NCI-H446 treated with DMSO at 0.1 percent for 48 hours (cell line): ENCODE measurements at places on chromosomes 12 and 14.

- DNase-seq = peak; percentile 21
Measured at GRCh38 chr12:75750716-75751306, 239.4 kb upstream of the KRR1 start.

- peak; percentile 51 for DNase-seq
Measured at GRCh38 chr12:97638739-97639138, 176.1 kb downstream of the RMST start.

DNA sequence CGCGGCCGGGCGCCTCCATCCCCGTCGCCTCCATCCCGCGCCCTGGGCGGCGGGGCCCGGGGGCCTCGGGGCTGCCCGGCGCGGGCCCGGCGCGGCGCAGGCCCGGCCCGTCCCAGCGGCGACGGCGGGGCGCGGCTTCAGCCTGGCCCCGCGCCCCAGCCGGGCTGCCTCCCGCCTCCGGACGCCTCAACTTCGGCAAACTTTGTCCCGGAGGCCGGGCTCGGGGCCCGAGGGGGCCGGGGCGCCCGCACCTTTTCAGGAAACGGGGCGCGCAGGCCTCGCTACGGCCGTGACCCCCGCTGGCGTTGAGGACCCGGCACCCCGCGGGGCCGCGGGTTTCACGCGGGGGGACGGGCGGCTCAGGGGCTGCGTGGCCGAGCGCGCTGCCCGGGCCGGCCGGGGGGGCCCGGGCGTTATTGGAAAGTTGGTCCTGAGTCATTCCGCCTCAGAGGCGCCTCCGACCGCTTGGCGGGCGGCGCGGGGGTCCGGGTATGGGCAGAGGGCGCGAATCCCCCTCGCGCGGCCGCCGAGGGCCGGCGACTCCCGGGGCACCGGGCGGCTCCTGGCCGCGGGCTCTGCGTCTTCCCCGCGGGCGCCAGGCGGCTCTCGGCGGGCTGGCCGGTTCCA is 575 bp downstream of the TRAF3 start:
- DNase-seq = no peak

DNA sequence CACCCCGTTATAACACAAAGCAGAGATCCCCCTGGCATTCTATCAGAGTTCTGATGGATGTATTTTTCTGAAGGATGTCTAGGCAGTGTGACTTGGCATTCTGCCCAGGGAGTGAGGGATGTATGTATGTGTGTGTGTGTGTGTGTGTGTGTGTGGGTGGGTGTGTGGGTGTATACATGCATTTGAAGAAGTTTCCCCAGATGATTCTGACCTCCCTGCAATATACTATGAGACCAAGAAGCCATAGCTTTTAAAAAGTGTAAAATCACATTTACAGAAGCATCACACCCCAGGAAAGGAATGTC is 59.7 kb upstream of the NAP1L1 start:
- DNase-seq = no peak

- no peak for DNase-seq
Measured at GRCh38 chr12:117178745-117179144, 11.5 kb downstream of the FBXO21 start.
